Stimulated activated CD4-positive, alpha-beta T cell treated with anti-CD3 and anti-CD28 coated beads, Interleukin-2, amount 100 ng/mL, for 48 hours (primary cell): ENCODE measurements at places on chromosomes 5 and 9.

DNA sequence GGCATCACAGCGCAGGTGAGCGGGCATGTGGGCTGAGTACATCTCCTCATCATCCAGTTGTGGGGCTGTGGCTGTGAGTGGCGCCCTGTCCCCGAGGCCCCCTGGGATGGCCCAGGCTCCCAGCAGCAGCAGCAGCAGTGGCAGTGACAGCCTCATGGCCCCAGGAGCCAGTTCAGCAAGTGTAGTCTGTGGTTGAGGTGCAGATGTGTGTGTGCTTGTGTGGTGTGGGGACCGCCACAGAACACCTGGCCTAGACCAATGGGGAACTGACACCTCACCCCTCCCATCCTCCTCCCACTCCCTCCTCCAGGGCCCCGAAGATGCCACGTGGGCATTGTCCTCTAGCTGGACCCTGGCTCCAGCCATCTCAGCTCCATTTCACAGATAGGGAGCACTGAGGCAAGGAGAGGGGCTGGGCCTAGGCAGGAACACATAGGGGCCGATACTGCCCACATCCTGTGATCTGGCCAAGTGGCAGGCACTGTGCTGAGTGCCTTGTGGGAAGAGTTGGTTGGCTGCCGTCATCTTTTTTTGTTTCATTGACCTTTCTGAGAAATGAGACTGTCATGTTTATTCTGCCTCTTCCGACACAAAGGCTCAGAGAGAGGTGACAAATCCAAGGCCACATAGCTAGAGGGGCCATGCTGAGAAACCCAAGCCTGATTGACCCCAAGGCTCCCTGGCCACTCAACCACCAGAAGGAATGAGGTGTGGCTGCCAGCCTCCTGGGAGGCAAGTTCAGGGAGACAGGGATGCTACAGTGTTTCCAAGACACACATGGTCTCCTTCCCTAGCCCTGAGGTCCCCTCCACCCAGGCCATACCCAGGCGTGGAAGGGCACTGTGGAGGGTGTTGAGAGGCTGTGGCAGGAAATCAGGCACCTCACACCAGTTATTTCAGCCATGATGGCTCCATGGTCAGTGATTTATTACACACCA is at the start of gene MZB1:
MZB1 (minus strand) TSS at position 213 of the 938 bp plus-strand sequence; CDS start at position 156, 57 bp downstream.
- DNase-seq, result peak; percentile 47

- DNase-seq, result no peak
These were observed 847.7 kb downstream of the MAT2B start for GRCh38 chr5:164353155-164353554.

GRCh38 chr5:132001647-132002561 is 9.6 kb downstream of the ACSL6 start:
- DNase-seq, result no peak

- no peak for DNase-seq
These were observed 199.6 kb downstream of the SYK start for GRCh38 chr9:91001146-91001611.

DNA sequence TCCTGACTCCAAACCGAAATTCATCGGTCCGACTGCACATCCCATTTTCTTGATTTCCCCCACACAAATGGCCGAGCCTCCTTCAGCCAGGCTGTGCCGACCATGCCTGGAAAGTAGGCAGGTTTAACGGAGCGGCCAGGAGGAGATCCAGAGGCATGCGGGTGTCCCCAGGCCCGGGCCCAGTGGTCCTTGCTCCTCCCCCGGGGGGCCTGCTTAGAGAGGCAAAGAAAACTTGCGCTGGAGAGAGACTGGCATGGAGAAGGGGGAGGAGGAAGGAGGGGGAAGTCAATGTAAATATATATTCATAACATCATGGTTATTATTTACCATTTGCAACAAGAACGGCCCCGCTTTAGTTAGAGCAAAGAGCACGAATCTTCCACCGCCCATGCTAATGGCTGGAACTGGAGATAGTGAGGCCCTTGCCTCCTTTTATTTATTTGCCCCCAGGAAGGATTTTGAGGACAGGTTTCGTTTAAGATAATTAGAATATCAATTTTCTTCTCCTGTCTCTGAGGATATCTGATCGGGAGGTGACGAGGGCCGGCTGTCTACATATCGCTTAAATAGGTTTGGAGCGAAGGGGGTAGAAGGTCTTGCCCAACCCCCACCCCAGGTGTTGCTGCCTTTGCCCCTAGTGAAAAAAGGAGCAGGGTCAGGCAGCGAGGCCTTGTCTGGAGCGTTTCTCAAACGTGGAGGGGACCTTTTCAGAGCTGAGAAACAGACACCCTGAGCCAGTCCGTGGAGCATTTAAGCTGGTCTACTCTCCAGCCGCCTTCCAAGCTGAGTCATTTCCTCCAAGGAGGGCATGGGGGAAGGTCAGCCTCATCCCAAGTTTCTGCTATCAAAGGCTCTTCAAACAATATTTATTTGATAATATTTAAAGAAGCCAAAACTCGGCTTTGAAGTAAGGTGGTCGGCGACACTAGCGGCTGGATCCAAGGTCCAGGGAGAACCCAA is 2.5 kb downstream of the BARHL1 start:
- DNase-seq, result no peak

DNA sequence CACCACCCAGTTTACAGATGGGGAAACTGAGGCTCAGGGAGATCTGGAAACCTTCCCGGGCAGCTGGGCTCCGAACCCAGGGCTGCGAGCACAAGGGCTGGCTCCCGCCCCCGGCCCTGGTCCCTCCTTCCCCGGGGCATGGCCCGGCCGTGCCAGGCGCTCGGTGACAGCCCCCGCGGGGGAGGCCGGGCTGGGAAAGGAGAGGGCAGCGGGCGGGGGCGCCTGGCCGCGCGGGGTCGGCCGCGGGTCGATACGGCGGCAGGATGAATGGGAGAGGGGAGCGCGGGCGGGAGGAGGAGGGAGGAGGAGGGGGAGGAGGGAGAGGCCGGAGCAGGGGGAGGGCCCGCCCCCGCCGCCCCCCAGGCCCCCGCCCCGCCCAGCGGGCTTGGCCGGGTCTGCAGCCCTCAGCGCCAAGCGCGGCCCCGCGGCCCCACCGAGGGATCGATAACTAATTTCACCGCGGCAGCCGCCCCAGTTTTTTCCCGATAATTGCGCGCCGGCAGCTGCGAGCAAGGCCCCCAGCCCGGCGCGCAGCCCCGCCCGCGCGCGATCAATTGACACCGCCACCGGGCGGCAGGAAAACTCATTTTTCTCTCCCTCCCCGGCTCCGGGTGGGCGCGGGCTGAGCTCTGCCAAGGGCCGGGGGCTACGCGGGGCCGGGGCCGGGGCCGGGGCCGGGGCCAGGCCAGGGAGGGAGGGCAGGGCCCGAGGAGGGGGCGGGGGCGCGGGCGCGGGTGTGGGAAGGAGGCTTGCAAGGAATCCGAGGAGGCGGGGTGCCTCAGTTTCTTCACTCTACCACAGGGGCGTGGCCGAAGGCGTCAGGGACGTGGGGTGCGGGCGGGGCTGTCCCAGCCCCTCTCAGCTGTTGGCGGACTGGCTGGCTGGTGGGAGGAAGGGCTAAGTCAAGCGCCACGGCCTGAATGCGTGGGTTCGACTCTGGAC is 52.1 kb downstream of the C9orf50 start:
- DNase-seq, result no peak

- DNase-seq, result no peak
These were observed 334.5 kb downstream of the DTWD2 start for GRCh38 chr5:118653872-118654271.

DNA sequence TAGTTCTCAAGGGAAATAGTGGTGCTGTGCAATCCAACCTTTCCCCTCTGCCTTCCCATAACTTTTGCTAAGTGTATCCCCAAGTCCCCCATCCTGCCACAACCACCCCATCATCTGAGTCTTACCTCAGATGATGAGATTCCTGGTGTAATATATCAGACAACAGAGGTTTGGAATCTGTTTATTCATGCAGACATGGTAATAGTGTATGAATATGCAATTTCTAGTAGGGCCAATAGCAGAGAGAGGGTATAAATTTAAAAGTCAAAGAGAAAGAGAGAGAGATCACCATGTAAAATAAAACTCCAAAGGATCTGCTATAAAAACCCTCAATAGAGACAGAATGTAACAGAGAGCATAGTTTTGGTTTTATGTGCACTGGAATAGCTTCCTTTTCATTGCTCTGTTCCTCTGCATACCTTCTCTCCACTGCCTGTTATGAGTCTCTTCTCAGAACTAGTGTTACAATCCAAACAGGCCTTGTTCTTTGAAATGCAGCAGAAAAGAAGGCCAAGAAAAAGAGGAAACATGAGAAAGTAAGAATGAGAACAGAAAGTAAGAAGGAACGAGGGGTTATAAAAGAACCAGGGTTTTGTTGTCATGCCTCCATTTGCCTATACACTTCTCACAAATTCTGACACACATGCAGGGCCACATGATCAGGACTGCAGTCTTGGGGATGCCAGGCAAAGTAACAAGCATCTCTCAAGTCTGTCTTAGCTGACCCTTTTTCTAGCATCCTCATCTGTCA is 278.0 kb downstream of the CETN3 start:
- no peak for DNase-seq

GRCh38 chr9:107712390-107712789 is 222.8 kb upstream of the KLF4 start:
- no peak for DNase-seq

DNA sequence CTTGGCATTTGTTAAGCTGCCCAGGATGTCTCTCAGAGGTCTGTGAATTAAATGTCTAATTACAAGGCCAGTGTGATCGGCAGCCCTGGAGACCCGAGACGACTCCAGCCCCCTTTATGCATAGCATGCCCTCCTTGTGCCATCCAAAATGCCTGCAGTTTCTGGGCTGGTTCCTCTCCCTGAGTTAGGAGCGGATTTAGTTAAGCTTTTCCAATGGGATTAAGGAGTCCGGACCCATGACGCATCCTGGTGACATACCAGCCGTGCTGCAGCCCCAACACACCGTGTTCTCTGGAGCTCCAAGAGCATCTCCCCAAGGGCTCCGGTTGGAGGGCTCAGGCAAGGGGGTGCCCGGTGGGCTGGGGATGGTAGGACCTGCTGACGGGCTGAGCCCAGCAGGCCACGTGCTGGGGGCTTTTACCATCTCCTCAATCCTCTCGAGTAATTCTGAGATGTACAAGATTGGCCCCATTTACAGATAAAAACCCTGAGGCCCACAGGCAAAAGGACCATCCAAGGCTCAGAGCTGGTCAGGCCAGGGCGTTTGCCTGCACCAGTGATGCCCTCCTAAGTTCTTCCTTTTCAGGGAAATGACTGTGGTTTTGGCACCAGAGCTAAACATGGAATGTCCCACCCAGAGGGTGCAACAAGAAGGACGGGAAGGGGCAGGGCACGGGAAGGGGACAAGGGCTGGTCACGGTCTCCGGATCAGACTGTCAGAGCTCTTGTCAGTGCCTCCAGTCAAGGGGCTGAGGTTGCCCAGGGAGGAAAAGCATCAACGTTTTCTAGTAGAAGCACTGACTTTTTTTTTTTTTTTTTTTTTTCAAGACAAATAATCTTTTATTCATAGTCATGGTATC is 82.6 kb upstream of the PHYKPL start:
- no peak for DNase-seq

DNA sequence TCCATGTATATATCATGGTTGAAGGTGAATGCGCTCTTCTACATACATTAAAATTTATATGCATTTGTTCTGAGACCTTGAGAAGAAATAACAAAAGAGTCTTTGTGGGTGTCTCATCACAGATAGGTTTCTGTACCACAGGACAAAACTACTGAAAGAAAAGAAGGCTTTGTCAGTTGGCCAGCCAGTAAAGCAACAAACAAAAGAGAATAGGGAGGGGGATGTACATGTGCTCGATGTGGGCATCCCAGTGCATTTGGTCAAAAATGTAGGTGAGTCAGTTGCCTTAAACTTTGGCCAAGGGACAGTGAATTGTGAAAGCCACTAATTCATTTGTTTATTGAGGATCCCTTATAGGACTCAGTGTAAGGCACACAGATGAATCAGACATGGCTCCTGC is 13.3 kb downstream of the RBM18 start:
- DNase-seq, result no peak

DNA sequence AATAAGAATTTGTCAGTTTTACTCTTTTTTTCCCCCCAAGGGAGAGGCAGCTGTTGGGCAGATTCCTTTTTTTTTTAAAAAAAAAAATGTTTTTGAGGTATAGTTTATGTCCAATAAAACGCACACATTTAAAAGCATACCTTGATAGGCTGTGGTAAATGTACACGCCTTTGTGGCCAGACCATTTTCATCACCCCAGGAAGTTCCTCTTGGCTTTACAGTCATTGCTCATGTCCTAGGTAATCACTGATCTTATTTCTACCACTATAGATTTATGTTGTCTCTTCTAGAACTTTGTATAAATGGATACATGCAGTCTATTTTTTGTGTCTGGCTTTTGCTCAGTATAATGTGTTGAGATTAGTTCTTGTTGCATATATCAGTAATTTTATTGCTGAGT is 9.8 kb downstream of the SUB1 start:
- no peak for DNase-seq

DNA sequence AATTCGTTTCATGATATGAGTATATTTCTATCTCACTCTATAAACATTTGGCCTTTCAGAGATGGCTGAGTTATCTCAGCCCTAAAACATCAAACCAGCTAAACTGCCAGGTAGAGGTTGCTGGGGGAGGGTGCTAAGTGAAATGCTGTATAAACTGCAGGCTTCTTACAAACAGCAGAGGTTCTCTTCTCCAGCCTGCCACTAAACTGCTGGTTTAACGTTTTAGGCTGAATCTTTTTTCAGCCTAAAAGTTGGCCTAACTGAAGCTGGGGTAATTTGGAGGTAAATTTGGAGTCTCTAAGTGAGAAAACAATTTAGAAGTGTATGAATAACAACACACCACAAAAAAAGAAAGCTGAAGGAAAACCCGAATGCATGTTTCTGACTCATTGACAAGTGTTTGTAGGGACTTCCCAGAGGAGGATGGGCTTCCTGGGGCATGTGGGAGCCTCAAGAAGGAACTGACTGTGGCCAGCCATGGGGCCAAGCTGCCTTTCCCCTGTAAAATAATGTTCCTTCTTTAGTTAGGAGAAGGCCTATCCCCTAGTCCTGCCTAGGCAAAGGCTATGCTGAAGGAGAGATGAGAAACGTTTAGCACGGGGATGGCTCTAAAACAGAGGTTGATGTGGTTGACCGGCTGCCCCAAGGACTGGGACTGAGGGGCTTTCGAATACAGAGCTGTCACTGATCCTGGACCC is 44.3 kb downstream of the SLC28A3 start:
- peak; percentile 46 for DNase-seq

- DNase-seq, result no peak
These were observed 98.6 kb downstream of the GIN1 start for GRCh38 chr5:103021314-103021713.

DNA sequence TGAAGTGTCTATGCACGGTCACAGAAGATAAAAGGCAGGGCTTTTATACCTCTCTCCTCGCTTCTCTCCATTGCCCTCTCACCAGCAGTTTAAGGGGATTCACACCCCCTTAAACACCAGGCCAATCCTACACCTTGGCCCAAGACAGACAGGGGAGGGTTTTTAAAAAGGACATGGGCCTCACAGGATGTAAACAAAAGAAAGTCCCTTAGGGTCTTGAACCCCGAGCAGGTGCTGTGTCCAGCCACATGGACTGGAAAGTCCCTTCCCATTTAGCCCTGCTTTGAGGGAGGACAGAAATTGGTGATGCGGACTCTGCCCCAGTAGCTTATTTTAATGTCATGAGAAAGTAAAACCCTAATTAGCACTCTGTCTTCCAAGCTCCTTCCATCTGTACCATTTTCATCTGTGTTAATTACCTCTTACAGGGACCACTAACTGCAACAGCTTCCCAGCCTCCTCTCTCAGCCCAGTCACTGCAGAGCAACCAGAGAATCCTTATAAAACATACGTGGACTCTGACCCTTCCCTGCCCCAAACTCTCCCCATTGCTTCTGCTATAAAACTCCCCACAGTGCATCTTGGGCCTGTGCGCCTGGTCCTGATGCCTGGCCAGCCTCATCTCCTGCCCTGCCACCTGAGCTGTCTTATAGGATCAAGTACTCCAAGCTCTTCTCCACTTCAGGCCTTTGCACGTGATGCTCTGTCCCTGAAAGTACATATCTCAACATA is 16.7 kb downstream of the WHRN start:
- no peak for DNase-seq
